CD8-positive, alpha-beta memory T cell (primary cell): ENCODE measurements at places on chromosomes 12 and 14. TPM values are rescaled to one million over a fixed set of nuclear protein-coding genes. Genes with fewer than 3 reads are reported as not detected.

- DNase-seq = no peak
These were observed 3.7 kb upstream of the ETFBKMT start for GRCh38 chr12:31655792-31656191.

DNA sequence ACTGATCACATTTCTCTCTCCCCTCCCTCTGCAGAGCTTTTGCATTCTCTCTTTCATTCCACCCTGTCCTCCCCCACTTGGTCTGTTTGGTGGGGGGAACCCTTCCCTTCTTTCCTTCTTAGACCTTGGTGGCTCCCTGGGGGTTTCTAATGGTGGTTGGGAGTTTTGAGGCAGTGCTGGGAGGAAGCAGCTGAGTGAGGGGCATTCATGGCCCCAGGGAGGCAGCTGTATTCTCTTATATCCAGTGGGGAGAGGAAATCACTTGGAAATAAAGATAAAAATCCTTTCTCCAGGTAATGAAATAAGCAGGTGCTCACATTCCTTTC is 13.3 kb downstream of the NGDN start:
- DNase-seq = no peak

GRCh38 chr12:29719381-29719780 is 64.4 kb downstream of the TMTC1 start:
- DNase-seq = no peak

DNA sequence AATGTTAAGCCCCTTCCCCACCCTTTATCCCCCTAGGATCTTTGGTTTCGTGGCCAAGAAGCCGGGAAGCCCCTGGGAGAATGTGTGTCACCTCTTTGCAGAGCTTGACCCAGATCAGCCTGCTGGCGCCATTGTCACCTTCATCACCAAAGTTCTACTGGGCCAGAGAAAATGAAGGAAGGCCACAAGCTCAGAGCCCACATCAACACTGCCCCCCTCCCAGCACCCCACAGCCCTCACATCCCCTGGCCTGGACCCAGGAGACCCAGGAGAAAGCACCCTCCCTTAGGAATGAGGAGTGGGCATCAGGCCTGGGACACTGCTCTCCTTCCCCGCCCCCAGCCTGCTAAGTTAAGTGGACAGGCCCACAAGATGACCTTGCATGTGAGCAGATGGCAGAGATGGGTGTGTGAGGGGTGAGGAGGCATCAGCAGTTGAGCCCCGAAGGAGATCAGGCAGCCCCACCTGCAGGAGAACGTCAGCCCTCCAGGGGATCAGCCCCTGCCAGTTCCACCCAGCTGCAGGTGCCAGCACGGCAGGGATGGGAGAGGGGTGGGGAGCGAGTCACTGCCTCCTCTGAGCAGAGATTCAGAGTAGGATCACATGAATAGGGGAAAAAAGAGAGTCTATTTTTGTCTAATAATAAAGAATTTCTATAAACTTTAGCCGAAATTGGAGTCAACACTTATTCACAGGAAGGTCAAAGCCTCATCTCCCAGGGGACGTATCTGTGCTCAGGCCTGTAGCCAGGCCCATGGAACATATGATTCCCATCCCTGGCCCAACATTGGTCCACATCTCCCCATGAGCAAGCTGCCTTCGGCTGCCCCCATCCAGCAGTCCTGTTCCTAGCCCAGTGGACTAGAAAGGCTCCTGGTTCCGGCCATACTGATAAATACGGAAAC is 14.1 kb downstream of the TNS2 start:
- DNase-seq = no peak

DNA sequence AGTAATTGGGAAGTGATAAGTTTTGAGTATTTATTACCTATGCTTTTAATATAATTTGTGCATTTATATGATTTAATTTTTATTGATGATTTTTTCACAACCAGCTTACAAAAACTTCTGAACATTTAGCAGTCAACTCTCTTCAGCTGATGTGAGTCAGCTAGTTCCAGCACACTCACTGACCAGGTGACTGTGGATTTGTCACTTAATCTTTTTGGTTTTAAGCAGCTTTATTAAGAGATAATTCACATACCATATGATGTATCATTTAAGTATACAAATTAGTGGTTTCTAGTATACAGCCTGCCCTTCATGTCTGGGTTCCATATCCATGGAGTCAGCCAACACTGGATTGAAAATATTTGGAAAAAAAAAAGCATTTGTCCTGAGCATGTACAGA is 103.5 kb downstream of the SYNE2 start:
- no peak for DNase-seq

- no peak for DNase-seq
These were observed 38.9 kb downstream of the TPCN1 start for GRCh38 chr12:113260127-113260526.

- no peak for DNase-seq
These were observed 25.3 kb downstream of the PRPF40B start for GRCh38 chr12:49648712-49649003.

DNA sequence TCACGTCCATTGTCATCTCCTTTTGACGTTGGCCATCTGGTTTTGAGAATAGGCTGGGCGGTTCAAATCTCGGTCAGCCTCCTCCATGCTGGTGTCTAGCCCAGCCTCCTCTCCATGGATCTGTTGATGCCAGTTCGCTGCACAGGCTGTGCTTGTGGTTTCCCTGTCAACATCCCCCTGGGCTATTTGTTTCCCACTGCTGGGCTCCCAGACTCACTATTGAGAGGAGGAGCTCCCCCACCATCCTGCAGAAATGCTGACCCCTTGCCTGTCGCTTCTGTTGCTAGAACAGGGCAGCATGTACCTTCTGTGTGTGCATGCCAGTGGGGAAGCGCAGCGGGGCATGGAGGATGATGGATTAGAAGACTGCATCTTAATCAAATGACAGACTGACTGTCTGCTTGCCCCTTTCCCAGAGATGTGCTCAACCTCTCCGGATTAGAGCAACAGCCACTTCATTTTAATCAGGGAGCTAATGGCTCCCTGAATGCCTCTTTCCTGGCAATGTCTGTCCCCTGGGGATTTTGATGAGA is 170.5 kb downstream of the TSPAN9 start:
- DNase-seq = no peak

DNA sequence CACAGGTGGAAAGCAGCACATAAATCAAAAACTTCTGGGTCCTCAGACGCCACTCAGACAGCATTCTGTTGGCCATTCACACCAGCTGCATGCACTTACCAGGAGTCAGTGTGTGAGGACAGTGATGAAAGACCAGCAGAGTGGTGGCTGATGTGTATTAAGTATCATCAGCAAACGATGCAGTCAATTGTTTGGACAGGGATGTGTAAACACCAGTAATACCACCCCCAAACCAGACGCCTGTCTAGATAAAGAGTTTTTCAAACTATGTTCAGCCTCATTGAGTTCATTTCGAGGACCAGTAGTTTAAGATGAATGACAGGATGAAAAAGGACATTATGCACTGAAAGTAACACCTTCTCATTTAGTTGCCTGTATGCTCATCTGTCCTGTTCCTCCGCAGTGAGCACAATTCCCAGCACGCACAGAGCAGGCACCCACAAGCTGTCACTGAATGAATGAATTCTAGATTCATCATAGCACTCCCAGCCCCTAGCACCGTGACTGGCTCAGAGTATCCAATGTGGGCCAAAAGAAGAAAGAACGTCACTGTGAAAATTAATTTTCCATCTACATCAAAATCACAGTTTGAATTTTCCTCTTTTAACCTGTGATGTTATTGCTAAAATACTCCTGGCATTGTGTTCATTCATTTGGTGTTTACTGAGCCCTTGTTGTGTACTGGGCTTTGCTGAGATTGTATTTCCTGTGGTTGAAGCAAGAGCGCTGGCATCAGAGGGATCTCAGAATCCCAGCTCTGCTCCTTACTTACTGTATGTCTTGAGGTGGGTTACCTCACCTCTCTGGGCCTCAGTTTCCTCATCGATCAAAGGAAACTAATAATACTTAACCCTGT is 124.8 kb upstream of the NOS1 start:
- DNase-seq = no peak

GRCh38 chr12:93390549-93391297 is 13.0 kb downstream of the NUDT4 start:
- no peak for DNase-seq

The TUNAR gene
- total RNA-seq = not detected

The SERPINA1 gene
- total RNA-seq = 0.40 TPM
